GM10248 (cell line): ENCODE measurements at places on chromosomes 16 and 17.

DNA sequence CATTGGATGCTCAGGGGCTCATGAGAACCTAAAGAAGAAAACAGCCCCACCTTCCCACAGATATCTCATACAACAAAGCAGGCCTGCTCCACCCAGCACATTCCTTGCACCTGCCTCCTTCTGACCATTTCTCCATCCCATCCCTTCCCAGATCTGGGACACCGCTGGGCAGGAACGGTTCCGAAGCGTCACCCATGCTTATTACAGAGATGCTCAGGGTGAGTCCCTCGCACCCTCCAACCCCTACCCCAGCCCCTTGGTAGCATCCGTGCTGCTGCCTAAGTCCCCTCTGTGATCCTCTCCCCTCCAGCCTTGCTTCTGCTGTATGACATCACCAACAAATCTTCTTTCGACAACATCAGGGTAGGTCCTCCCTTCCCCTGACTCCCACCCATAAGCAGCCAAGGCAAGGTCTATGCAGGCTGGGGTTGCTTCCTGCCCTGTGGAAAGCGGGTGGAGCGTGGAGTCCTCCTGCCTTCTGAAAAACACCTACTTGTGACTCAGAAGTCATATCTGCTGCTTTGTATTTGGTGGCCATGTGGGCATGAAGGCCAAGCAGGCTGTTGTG lies 5.4 kb upstream of the NHERF1 start:
- no peak for DNase-seq

GRCh38 chr16:30984669-30985400 lies at the start of gene HSD3B7:
Gene HSD3B7 (plus strand): TSS chr16:30985207. CDS start chr16:30985659, 452 bp downstream.
- peak; percentile 92 for DNase-seq

- DNase-seq, result no peak
These were observed 23.1 kb downstream of the GNGT2 start for GRCh38 chr17:49187301-49187700.

DNA sequence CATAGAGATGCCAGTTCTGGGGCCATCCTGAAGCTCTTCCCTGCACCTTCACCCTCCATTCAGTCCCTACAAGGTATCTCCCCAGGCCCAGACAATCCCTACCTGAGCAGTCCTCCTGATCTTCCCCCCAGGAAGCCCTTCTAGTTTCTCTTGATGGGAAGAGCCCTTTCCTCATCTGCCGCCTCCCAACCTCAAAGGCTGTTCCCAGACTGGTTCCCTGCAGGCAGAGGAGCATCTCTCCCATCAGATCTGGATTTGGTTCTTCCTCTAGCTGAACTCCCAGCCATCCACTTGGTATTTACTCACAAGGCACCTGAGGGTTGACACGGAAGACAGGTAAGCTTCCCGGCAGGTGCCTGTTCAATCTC lies 24.6 kb upstream of the PHB1 start:
- DNase-seq, result no peak

DNA sequence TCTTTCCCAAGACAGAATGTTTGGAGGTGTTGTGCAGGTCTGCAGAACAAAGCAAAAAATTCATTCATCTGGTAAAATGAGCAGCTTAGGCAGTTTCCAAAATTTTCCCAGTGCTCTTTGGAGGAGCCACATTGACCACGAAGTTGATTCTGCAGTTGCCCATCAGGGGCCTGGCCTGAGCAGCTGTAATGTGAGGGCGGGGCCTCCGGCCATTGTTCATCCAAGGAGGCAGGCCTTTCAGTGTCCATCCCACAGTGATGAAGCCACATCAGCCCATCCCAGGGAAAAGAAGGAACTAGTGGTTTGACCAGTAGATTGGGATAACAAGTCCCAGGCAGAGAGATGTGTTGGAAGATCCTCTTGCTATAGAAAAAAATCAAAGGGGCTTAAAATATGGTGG lies 10.1 kb downstream of the UBFD1 start:
- no peak for DNase-seq

- DNase-seq, result peak; percentile 56
These were observed 745 bp upstream of the ABCC1 start for GRCh38 chr16:15948532-15949209.

GRCh38 chr16:57627184-57627871 lies 1.1 kb upstream of the ADGRG1 start:
- no peak for DNase-seq

DNA sequence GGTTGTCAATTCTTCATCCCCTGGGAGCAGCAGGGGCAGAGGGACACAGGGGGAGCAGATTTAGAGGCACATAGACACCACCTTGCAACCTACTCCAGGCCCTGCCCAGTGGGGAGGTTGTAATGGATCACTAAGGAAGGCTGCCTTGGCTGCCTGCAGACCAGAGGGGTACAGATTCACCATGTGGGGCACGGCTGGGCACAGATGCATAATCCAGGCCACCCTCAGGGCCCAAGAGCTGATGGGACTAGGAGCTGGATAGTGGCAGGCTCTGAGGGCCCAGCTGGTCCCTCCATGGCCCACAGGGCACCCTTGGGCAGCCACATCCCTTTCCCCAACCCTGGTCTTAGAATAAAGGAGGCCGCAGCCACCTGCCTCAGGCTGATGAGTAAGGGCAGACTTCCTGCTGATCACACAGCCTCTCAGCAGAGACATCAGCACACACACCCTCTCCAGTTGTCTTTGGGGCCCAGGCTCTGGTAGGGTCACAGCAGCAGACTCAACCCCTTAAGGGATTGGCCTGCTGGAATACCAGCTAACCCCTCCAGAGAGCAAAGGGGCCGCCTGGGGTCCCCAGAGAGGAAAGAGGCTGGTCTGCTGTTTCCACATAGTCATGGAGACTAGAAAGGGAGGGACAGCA lies 224.9 kb downstream of the GSG1L start:
- no peak for DNase-seq

GRCh38 chr17:79073706-79074088 lies 927 bp upstream of the ENGASE start:
- DNase-seq, result no peak

GRCh38 chr16:4404247-4404966 lies 12.0 kb downstream of the CORO7 start:
- no peak for DNase-seq

GRCh38 chr17:32502710-32503109 lies 15.9 kb downstream of the CDK5R1 start:
- no peak for DNase-seq

- DNase-seq, result peak; percentile 3
These were observed 189.4 kb upstream of the CDH8 start for GRCh38 chr16:62225675-62226074.

DNA sequence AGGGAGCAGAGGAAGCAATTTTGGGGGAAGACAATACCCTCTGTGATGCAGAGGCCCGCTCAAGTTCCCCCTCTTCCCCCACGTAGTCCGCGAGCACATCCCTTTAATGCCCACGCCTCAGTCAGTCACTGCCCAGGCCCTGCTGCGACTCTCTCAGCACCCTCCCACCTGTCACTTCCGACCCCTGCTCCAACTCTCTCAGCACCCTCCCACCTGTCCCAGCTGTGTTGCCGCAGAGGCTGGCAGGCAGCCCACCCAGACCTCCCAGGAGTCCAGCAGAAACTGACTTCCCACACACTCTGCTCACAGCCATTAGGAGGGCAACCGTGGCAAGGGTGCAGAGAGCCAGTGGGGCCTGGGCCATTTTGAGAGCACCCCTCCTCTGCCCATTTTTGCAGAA lies 92.7 kb downstream of the WSCD1 start:
- no peak for DNase-seq

GRCh38 chr16:84479716-84480450 lies 24.6 kb downstream of the MEAK7 start:
- no peak for DNase-seq

- no peak for DNase-seq
These were observed 484.1 kb upstream of the SALL1 start for GRCh38 chr16:51635181-51635580.

DNA sequence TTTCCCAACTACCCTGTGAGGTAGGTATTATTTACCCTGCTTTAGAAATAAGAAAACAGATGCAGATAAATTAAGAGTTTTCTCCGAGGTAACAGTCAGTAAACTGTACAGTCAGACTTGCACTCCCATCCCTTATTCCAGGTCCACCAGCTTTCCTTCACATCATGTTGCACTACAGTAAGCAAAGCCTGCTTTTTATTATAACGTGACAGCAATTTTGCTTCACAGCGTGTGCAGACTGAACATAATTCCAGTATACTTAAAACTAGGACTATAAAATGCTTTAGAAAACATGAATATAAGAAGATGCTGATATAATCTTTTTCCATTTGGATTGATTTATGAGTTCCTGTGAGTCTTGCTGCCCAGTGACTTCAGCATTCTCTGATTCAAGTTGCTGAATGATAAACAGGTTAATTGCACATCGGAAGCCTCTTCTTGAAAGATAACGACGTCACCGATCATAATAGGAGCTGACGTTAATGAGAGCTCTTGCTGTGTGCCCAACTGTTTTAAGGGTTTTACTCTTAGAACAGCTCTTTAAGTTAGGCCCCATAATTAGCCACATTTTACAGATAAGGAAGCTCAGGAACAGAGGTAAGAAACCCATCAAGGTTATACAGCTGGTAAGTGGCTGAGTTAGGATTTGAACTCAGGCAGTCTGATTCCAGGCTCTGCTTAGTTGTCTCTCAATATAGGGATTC lies 1.4 kb downstream of the LIG3 start:
- DNase-seq, result no peak

DNA sequence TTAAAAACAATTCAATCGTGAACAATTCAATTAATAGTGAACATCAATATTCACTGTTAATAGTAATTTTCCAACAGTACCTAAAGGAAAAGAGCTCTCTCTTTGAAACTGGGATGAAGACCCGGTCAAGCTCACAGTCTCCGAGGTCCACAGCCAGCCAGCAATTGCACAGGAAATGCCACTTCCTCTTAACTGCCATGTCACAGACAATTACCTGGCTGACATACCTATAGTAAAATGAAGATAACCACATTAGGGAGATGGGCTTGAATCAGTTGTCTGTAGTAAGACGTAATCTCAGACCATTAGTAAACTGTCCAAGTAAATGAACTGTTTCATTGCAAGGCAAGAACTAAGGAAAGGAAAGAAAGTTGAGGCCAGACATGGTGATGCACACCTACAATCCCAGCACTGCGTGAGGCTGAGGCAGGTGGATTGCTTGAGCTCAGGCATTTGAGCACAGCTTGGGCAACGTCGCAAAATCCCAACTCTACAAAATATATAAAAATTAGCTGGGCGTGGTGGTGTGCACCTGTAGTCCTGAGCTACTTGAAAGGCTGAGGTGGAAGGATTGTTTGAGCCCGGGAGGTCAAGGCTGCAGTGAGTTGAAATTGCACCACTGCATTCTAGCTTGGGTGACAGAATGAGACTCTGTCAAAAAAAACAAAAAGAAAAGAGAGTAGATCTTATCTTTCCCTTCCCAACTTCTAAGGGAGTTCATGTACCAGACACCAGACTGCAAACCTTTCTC lies 36.9 kb downstream of the PKD1L3 start:
- DNase-seq, result no peak

GRCh38 chr17:65246252-65246651 lies 109.1 kb downstream of the RGS9 start:
- no peak for DNase-seq

GRCh38 chr17:66782851-66783250 lies 52.1 kb upstream of the CACNG5 start:
- DNase-seq, result no peak

DNA sequence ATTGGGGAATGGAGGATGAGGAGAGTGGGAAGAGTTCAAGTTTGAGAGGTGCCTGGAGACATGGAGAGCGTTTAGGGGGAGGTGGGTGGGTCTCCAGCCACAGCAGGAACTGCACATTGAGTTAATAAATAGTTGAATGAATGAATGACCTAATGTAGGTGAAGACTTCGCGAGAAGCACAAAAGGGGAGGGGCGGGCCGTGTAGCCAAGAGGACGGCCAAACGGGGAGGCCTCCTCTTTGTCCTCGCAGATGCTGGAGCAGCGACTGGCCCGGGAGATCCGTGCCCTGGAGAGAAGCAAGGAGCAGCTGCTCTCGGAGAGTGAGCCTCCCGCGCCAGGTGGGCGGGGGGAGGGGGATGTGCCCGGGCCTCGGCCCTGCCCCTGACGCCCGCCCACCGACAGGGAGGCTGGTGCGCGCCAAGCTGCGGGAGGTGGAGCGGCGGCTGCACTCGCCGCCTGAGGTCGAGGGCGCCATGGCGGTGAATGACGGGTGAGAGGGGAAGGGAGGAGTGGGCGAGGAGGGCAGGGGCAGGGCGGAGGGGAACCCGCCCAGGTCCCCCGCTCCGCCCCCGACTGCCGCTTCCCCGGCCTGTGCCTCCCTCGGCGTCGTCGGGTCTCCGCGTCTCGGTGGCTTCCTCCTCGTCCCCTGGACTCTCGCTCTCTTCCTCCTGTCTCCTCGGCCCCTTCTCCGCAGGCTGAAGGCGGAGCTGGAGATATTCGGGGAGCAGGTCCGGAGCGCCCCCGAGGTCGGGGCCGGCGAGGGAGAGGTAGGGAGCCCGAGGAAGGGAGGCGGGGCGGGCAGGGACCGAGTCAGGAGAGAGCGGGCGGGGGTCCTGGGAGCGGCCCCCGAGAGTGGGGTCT lies 12.9 kb downstream of the SYCE1L start:
- DNase-seq, result peak; percentile 83

- DNase-seq, result no peak
These were observed 199.5 kb upstream of the PMFBP1 start for GRCh38 chr16:72371307-72372086.

- DNase-seq, result no peak
These were observed 111.3 kb downstream of the BANP start for GRCh38 chr16:88062341-88063210.

DNA sequence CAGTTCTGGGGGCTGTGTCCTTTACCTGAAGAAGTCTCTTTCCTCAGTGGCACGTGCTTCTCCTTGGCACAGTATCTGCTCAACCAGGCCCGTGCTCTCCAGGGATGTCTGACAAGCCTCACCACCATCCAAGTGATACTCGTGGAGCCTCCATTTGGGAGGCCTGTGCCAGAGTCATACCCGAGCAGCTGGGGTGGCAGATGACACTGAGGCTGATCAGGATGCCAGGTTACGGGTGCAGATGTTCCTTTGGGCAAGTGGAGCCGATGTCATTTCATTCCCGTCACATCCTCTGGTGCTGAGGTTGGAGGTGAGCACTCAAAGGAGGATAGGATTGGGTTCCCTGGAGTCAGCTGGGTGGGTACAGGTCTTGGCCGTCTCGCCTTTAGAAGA lies 87.2 kb downstream of the KSR1 start:
- DNase-seq, result no peak

GRCh38 chr16:82146957-82147356 lies 23.1 kb downstream of the MPHOSPH6 start:
- no peak for DNase-seq
